Fibroblast of gingiva (primary cell): ENCODE measurements at places on chromosomes 11 and 22.
A peak's percentile ranks its signal among the peaks of the same experiment; 100 is the strongest.

GRCh38 chr22:28006271-28006670 is 87.2 kb upstream of the PITPNB start:
- DNase-seq: no peak

GRCh38 chr11:12944889-12945288 is 64.2 kb upstream of the RASSF10 start:
- DNase-seq: no peak

DNA sequence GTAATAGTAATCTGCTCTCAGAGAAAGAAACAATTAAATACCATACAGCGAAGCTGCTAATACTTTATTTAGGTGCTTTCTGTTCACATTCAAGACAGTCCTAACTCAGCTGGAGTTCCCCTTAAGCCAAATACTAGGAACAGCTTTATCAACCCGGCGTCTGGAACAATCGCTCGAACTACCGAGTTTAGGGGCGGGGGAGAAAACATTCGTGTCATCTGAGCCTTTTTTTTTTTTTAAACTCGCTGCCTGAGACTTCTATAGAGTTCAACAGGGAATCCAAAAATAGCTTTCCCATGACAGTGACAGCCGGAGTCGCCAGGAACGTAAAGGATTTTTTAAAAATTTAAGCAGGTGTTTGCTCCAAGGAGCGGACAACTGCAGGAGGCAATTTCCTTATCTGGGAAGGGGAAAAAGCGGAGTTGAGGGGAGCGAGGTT is 852 bp downstream of the TRAF6 start:
- no peak for DNase-seq

GRCh38 chr22:30116362-30117117 is 36.3 kb downstream of the HORMAD2 start:
- DNase-seq: peak; percentile 3

- DNase-seq: peak; percentile 28
These were observed 705 bp downstream of the PTPRJ start for GRCh38 chr11:47980907-47981621.

DNA sequence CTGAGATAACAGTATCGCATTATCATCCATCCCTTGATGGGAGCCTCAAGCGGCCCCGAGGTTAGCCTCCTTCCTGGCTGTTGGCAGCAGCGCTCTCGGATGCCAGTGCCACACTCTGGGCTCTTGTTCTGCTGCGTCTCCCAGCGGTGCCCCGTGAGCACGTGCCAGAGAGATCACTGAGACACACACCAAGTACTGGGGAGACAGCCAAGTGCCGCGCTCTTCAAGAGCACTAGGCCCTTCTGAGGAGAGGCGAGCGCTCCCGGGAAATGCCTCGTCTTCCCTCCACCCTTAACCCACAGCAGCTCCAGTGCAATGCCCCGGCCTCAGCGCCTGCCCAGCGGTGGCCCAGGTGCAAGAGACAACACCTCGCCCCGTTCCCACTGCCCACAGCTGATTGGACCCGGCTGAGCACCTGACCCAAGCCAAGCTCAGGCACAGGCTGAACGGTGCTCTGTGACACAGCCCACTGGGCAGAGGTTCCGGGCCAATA is 248.3 kb upstream of the NARS2 start:
- no peak for DNase-seq

GRCh38 chr11:235609-235996 is 539 bp downstream of the SIRT3 start:
- DNase-seq: no peak

DNA sequence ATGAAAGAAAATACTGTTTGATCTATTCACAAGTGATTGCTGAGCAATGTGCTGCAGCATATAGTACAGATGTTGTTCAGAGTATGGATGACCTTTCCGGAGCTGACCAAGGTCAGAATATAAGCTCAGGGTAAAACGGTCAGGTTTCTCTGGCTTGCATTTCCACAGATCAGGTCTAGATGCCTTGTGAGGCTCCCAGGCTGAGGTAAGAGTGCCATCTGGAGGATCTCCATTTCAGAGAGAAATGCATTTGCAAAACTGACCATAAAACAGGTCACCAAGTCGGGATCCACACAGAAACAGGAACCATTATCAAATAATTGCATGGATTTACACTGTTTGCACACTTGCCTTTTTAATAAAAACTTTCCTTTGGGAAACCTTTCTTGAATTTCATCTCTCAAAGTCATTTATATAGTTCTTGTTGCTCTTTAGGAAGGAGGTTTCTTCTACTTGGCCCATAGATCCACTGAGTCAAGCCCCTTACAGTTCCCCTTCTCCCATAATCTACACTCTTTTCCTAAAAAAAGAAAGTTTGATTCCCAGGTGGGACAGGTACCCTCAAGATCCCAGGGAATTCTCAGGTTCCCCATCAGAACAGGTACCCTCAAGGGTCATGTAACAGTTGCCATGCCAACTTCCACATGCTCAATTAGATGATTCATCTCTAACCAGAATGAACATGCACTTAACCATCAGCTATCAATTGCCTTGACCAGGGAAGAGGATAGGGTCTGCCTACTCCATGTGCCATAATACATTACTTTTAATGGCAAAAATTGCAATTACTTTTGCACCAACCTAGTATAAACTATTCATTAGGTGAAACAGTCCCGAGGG is 25.0 kb upstream of the TMPRSS5 start:
- peak; percentile 46 for DNase-seq

GRCh38 chr11:72229336-72229924 is 4.9 kb downstream of the INPPL1 start:
- no peak for DNase-seq

DNA sequence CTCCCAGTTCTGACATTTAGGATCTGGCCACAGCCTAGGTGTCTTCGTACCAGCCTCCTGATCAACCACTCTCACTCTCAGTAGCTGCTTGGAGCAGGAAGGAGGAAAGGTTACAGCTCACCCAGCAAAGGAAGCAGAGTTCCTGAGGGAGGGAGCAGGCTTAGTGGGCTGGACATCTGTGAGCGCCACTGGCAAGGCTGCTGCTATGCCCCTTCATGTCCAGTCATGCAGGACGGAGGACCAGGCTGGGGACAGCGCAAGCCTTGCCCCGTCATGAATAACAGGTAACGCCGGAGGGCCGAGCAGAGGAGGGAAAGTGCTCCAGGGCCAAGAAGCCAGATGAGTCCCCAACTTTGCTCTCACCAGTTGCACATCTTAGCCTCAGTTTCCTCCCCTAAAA is 25.8 kb downstream of the TPST2 start:
- no peak for DNase-seq

DNA sequence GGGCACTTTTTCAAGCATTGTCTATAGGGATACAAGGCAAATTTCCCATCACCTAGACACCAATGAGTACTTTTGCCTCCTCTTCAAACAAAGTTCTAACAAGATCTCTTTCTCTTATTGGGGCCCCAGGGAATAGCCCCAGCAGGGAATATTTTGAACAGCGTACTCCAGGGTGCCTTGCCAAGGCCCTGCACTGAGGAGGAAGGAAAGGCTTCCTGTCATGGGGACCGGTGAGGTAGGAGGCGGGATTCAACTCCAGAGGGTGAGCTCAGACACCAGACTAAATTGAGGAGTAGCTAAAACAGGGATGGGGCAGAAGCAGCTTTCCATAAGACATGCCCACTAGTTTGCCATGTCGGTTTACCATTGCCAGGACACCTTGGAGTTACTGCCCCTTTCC is 28.0 kb upstream of the OR56B4 start:
- no peak for DNase-seq

- DNase-seq: no peak
These were observed 30.1 kb upstream of the FADD start for GRCh38 chr11:70173018-70173417.

- DNase-seq: peak; percentile 94
These were observed 12.9 kb downstream of the CD59 start for GRCh38 chr11:33723238-33723881.

GRCh38 chr11:118899706-118900360 is 16.1 kb downstream of the CXCR5 start:
- no peak for DNase-seq

DNA sequence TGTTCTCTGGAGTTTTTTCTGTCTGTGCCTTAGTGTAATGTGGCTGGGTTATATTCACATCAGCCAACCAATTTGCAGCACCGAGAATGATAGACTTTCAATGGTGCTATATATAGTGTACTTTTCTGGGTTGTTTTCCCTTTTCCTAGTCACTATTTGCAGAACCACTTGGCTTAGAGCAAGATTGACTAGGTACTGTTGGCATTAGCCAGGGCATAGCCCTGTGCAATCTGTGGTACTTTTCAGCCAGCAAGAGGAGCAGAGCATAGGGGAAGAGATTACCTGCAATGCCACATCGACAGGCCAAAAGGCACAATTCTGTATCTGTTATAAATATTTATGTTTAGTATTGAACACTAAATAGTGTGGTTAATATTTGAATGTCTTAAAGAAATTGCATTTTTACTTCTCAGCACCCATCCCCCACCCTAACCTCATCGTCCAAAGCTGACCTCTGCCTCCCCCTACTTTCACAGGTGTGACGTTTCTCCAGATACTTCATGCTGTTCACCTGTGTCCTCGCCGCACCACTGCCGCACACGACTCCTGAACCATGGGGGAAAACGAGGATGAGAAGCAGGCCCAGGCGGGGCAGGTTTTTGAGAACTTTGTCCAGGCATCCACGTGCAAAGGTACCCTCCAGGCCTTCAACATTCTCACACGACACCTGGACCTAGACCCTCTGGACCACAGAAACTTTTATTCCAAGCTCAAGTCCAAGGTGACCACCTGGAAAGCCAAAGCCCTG is 51.4 kb downstream of the MICAL2 start:
- no peak for DNase-seq

- DNase-seq: no peak
These were observed 4.0 kb downstream of the ARHGEF17 start for GRCh38 chr11:73312036-73312435.

DNA sequence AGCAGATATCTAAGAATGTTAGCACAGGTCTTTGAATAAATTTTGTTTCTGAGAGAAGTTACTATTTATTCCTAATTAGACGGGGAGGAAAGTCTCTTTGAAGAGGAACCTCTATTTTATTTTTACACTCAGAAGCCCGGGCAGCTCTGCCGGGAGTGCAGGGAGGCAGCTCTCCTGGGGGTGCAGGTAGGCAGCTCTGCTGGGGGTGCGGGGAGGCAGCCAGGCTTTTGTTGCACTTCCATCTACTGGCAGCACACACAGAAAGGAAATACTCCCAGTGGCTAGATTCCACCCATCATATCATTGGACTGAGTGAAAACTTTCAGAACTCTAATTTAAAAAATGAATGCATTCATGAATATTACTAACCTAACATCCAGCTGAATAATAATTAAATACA is 24.6 kb downstream of the OR10A6 start:
- DNase-seq: no peak

- DNase-seq: no peak
These were observed 10.2 kb downstream of the TUBA8 start for GRCh38 chr22:18120857-18121256.

DNA sequence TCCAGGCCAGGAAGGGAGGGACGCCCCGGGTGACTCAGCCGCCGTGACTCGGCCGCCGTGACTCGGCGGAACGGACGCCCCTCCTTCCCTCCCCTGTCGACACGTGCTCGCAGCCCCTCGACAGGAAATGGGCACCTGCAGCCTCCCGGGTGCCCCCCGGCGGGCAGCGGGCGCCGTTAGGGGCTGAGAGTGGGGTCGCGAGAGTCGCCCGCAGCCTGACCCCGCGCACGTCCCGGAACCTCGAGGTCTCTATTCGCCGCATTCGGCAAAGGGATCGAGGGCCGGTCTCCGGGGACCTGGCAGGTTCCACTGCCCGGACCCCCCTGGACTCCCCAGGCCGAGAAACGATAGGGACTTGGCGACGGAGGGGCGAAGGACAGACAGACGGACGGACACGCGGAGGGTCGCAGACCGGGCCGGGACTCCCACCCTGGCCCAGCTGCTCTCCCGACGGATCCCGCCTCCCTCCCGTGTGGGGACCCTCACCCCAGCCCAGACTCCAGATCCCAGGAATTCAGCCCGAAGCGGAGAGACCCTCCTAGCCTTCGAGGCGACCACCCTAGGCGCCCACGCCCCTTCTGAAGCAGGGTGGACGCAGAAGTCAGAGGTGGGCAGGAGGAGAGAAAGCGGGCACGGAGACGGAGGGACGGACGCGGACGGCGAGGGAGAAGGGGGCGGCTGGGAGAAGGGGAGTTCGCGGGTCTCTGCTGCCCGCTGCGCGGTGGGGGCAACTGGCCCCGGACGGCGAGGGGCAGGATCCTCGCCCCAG is 648 bp downstream of the FOSL1 start:
- DNase-seq: peak; percentile 83

GRCh38 chr11:75158696-75159150 is 7.8 kb downstream of the SLCO2B1 start:
- DNase-seq: no peak

GRCh38 chr11:18650859-18651557 is 16.9 kb upstream of the SPTY2D1 start:
- DNase-seq: peak; percentile 45

- DNase-seq: no peak
These were observed 179.9 kb upstream of the PLET1 start for GRCh38 chr11:112440518-112440917.

DNA sequence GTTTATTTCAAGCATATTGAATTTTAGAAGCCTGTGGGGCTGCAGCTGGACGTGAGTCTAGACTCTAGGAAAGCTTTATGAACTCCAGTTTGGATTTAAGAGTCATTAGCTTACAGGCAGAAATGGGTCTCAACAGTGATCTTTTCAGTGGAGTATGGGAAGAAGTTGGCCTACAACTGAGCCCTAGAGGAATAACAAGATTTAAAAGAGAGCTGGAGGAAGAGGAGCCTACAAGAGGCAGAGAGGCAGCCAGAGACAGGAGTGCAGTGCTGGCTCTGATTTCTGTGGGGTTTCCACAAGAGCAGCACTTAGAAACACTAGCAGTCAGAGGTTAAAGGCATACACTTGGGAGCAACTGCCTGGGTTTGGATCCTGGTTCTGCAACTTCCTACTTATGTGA is 17.9 kb downstream of the APOL5 start:
- no peak for DNase-seq

- DNase-seq: no peak
These were observed 70.8 kb downstream of the RAB38 start for GRCh38 chr11:88104408-88104807.

- peak; percentile 10 for DNase-seq
These were observed 16.4 kb upstream of the MRGPRX2 start for GRCh38 chr11:19076744-19077589.

DNA sequence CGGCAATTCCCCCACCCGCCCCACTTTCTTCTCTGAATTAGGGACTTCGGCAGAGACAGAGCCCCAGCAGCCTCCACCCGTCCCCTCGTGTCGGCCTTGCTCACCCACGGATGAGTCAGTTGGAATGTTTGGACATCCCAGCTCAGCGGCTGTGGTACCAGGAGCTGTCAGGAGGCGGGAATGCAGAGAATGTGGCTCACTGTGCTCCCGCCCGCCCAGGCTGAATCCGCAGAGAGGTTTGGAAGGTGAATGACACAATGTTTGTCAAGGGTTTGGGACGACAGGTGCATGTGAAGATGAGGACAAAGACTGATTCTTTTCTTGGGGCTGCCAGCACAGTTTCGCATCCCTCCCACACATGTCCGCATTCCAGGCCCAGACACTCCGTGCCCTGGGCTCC is 39.6 kb downstream of the LIF start:
- peak; percentile 84 for DNase-seq

DNA sequence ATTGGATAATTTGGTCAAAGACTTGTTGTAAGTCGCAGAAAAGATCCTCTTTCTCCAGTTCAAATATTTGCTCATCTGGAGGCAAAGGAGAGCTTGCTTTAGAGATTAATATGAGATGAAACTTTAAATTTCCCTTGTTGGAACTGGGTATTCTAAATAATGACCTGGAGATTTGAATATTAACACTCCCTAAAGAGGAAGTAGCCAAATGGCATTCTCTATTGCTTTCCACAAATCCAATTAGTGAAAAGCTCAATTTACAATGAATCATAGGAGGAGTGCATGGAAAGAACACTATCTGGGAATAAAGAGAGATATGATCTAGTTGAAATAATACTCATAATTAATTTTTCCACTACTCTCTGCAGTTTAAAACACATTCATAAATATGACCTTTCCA is 641.6 kb upstream of the TENM4 start:
- no peak for DNase-seq
